Glomerular endothelial cell (primary cell): ENCODE measurements at places on chromosomes 7 and 10.
A peak's percentile ranks its signal among the peaks of the same experiment; 100 is the strongest.

DNA sequence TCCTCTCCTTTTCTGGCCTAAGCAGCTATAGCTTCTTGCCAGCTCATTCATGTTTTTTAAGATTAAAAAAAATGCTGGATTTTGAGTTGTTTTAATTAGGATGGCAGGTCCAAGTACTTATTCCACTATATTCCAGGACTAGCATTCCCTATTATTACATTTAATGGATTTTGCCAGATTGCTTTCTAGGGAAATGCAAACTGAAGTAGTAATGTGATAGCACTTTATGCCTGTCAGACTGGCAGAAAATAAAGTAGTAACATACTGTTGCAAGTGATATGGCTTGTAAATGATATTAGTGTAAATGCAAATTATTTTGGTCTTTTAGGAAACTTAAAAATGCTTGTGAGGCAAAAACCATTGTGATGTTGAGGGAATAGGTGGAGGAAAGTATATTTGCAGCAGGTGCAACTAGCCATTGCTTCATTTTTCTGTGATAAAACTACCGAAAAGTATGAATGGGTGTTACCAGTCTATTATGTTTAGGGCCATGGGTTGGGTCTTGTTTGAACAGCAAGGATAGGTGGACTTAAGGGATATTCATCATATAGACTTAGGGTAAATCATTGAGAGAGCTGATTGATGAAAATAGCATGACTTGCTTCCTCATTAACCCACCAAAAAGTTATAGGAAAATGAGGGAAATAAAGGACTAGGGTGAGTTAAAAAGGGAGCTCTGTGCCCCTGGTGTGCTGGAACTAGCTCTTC lies 19.9 kb downstream of the ZNRF2 start:
- no peak for DNase-seq

- DNase-seq, result no peak
Observed at GRCh38 chr10:80996615-80997193, 459.0 kb downstream of the SH2D4B start.

DNA sequence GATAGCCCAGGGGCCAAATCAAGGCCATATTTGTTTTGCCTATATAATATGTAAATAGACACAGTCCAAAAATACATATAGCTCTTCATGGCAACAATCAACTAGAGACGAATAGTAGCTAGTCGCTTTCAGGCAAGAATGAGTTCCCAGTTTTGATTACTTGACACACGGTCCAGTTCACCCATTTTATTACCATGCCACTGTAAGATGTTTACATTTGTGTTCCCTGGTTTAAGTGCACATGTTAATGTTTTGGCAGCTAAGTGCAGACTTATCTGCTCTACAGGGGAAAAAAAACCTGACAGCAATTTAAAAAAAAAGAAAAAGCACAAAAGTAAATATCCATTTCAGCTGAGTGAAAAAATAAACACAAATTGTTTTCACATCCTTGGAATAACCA lies 213.1 kb downstream of the TPK1 start:
- DNase-seq, result no peak

DNA sequence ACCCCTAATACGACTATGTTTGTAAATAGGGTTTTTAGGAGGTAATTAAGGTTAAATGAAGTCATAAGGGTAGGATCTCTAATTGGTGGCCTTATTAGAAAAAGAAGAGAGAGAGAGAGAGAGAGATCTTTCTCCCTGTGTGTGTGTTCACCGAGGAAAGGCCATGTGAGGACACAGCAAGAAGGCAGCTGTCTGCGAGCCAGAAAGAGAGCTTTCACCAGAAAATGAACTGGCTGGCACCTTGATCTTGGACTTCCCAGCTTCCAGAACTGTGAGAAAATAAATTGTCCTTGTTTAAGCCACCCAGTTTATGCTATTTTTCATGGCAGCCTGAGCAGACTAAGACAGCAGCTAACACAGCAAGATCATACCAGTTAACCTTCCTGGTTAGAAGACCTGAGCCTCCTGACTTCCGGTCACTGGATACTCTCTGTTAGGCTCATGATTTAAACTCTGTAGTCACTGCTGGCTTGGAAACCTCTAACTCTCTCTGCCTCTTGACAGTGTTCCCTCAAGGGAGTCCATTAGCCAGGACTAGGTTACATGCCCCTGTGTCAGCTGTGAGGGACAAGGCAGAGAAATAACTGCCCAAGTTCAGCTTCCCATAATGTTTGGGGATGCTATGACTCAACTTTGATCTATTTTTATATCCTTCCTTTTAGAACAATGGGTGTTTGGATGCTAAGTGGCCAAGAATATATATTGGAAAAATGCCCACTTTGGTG lies 102.3 kb downstream of the DYNC1I1 start:
- peak; percentile 72 for DNase-seq

DNA sequence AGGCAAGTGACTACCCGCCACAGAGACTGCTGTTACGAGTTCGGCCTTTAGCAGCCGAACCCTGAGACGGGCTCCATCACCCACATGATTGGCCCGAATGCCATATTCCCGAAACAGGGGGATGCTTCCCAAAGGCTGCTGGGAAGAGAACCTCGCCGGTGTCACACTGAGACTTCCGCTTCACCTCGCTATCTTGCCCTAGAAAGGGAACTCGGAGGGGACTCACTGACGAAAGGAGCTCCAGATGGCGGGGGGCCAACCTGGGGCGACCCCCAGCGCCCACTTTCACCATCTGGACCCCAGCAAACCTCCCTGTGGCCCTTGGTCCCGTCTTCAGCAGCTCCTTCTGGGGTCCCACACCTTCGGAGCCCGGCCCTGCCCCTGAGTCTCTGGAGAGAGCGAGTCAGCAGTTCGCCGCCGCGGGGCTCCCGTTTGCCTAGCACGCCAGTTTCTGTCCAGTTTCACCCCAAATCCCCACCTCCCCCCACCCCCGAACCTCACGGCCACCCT lies 529 bp downstream of the HPS1 start:
- DNase-seq, result no peak

GRCh38 chr10:29243750-29244149 lies 45.1 kb upstream of the LYZL1 start:
- DNase-seq, result no peak

- no peak for DNase-seq
Observed at GRCh38 chr10:57664815-57665214, 602.9 kb downstream of the IPMK start.
